ENCODE measurements at places on chromosomes 7 and 10. TPM values are rescaled to one million over a fixed set of nuclear protein-coding genes. Genes with fewer than 3 reads are reported as not detected.

SP8 gene
- 4.0 TPM for total RNA-seq

TUBGCP2 gene
- 58.0 TPM for total RNA-seq

MAGI2 gene
- 28.8 TPM for total RNA-seq

DNA sequence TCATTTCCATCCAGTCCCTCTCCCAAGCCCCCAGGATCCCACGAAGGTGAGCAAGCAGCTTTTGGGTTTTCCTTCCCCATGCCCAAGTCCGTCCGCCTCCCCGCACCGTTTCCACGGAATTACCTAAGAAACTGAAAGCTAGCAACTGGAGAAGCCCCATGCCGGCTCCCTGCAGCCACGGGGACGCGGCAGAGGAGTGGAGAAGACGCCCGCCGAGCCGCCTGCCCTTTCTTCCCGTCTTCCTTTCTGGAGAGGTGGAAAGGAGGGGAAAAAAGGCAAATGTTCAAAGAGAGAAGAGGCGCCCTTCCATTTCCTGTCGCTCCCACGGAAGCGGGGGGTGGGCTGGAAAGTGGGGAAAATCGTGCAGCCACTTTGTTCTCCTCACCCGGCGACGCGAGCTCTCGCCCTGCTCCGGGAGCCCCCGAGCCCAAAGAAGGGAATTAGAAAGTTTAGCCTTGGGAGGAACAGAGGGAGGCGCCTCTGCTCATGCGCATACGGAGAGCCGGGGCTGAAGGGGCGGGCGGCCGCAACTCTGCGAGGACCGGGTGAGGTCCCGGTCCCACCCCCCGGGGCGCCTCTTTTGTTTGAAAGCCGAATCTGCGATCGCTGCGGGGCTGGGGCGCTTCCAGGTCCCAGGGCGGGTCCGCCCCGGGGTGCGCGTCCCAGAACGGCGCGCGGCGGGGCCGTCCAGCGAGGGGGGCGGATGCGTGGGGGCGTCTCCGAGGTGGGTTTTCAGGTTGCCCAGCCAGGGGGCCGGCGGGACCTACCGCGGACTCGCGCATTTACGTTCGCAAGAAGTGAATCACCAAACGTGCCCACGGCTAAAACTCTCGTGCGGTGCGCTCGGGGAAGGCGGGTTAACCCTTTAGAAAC lies at the start of gene LAMB1:
Gene LAMB1, minus strand, starts transcription at position 436 of the 873 bp plus-strand sequence. Its CDS starts 276 bp downstream, at position 160.
- peak; percentile 92 for DNase-seq

- no peak for DNase-seq
Measured at GRCh38 chr10:19658131-19658530, 158.1 kb upstream of the PLXDC2 start.

- no peak for DNase-seq
Measured at GRCh38 chr7:24825381-24825794, 68.1 kb upstream of the GSDME start.

CCDC3 gene
- 12.3 TPM for total RNA-seq

DNA sequence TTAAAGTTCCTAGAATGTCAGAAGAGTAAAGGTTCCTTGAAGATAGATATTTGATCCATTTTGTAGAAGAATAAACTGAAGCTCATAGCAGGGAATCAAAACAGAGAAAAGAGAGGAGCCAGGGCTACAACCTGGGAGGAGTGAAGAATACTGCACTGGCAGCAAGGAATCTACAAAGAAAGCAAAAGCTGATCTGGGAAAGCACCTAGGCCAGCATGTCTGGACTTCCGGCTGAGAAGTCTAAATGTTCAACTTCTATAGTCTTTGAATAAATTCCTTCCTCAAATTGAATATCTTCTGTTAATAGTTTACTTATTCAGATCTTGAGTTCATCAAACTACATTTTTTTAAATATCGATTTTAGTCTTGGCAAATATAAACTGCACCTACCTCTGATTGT lies 78.2 kb downstream of the VPS41 start:
- DNase-seq: no peak

DNA sequence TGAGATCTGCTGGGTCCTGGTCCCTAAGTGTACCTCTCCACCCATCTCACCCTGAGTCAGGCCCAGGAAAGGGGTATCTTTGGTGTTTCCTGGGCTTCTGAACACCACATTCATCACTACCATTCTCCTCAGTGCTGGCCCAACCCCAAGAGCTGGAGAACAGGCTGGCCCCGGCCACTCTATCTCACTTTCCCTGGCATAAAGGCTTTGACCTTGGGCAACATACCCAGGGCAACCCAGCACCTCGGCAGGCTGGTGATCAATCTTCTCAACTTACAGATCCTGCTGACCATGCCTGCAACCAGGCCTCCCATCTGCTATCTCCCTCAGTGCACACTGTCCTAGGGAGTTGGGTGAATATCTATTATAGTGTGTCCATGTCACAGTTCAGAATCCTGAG lies 2.1 kb downstream of the VSIR start:
- no peak for DNase-seq

ADGRA1 gene
- total RNA-seq: 1.2 TPM

SH2D4B gene
- total RNA-seq: 0.13 TPM

LRGUK gene
- total RNA-seq: 1.3 TPM

GRCh38 chr7:108637049-108637621 lies 67.5 kb downstream of the DNAJB9 start:
- DNase-seq: no peak

GRCh38 chr7:18626086-18626485 lies 130.5 kb downstream of the HDAC9 start:
- DNase-seq: no peak

DNA sequence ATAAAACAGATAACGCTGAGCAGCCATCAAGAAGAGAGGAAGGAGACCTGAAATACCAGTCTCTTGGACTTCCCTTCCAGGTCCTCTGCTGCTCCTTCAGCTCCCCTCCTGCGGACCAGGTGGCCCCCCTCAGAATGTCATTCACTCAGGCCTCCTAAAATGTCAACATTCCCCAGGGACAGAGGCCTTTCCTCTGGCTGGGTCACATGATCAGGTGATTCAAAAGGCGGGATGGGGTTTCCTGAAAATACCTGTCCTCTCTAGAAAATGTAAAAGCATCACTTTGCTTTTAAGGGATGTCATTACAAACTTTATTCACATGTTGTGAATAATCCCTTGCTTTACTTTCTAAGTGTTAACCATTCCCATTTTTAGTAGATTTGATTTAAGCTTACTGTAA lies 311.1 kb downstream of the INHBA start:
- DNase-seq: no peak

DNA sequence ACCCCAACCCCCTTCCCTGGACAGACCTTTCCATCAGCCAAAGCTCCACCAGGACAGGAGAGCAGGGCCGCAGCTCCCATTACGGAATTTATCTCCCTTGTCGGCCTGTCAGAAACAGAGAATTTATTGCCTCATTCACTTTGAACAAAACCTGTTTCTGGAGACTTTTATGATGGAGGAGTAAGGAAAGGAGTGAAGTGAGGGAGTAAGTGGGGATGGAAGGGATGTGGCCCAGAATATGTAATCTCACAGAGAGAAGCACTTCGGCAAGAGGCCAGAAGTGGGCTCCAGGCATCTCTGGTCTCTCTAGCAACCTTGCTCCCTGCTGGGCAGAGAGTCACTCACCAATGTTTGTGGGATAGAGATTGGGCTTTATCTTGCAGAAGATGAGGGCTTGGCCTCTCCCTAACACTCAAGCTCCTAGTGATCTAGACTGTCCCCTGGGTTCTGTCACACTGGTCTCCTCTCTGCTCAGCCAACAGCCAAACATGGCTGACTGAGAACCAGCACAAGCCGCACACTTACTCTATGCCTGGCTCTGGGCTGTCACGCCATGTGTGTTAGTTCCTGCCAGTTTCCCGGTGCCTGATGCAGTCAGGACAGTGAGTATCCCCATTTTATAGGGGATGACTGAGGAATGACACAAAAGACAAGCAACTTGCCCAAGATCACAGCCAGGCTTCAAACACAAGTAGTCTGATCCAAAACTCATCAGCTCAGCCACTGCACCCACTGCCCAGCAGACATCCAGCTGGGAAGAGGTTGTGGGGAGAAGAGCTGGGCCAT lies 149.4 kb upstream of the ZMIZ1 start:
- DNase-seq: no peak

CALHM1 gene
- total RNA-seq: not detected

DNA sequence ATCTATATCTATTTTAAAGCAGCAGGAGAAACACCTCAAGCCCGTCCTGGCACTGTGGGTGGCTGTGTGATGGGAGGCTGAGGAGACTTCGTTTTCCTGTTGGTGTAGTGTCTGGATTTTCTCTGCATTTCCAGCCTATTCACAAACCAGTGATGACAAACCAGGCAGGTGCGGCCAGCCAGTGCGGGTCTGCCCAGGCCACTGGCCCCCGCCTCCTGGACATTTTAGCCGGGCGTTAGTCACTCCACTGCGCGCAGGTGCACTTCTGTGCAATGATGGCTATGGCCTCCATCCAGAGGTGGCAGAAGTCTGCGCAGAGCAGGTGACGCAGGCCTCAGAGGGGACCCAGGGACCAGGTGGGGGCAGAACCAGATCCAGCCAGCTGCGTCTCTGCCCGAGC lies 64.9 kb upstream of the PITRM1 start:
- no peak for DNase-seq

ZFAND2A gene
- total RNA-seq: 15.4 TPM

DNA sequence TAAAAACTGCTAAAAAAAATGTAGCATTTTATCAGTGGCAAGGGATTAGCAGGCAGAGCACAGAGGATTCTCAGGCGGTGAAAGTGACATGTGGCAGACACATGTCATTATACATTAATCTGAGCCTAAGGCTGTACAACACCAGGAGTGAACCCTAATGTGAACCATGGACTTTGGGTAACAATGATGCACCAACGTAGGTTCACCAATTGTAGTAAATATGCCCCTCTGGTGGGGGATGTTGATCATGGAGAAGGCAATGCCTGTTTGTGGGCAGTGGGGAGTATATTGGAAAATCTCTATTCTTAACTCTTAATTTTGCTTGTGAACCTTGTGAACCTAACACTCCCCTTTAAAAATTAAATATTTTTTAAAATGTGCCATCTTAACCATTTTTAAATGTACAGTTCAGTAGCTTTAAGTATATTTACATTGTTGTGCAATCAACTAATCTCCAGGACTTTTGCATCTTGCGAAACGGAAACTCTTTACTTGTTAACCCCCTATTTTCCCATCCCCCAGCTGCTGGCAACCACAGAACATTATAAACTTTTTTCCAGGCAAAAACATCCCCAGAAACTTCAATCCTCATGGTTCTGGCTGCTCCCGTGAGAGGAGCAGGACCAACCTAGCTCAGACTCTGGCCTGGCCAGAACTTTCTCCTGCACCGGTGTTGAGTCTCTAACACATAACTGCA lies 29.9 kb downstream of the LRRC20 start:
- no peak for DNase-seq

C10orf105 gene
- total RNA-seq: 0.33 TPM

DNA sequence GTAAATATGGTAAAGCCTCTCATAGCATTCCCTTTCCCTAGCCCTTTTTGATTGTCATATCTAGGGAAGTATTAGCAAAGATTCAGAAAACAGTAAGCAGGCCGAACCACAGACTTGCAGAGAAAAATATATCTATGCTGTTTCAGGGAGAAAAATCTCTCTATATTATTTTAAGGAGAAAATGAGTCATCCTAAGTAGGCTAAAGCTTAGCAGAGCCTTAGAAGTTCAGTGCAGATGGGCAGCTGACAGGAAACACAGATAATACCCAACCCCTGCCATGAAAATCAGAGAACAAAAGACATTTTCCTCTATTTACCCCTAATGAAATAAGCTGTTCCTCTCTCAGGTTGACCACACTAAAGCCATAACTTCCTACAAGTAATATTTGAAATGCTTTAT lies 16.5 kb downstream of the C1QL3 start:
- DNase-seq: no peak

- DNase-seq: no peak
Measured at GRCh38 chr7:22633286-22633953, 93.6 kb upstream of the IL6 start.

DNA sequence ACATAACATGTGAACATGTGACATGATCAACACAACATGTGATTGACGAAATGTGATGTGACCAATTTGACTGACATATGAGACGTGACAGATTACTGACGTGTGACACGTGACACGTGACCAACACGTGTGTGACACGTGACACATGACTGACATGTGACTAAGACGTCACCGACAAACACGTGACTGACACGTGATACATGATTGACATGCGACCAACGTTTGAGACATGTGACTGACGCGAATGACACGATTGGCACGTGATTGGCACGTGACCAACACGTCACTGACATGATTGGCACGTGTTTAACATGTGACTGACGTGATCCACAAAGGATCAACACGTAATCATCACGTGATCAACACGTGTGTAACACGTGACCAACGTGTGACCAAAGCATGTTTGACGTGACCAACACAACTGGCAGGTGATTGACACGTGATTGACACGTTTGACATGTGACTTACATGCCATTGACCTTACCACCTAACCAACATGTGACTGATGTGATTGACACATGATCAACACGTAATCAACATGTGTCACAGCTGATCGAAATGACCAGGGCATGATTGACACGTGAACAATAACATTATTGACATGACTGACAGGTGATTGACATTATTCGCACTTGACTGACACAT lies 23.7 kb downstream of the CRPPA start:
- DNase-seq: no peak

- DNase-seq: peak; percentile 80
Measured at GRCh38 chr10:78362406-78363022, 328.9 kb downstream of the RPS24 start.

LRRN3 gene
- total RNA-seq: not detected

DNA sequence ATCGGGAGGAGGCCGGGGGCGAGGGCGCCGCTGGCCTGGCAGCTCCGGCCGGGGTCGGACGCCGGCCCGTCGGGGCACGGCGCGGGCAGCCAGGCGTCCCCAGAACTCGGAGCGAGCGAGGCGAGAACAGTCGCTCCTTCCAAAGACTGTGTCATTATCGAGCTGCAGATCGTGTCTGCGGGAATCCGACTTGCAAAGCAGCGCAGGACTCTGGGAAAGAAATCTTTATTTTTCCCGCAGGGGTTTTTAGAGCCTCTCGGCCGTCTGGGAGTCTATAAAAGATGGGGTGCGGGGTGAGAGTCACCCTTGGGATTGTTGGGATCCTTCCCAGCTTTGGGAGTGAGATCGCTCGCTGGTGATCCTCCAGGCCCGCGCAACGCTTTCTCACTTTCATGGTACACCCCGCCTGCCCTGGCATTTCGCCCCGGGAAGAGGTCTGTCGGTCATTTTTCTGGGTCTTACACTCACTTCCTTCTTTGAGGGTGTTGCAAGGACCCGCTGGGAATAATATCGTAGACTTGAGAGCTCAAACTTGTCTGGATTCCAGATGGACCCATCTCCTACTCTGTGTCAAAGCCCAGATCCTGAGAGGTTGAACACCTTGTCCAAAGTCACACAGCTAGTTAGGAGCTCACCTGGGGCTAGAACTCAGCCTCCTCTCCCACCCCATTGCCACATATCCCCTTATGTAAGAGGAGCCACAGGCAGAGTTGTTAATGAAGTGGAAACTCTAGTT lies 1.0 kb downstream of the UBTD1 start:
- no peak for DNase-seq

All from endodermal cell (in vitro differentiated cells).